SW480 (cell line): ENCODE measurements at places on chromosomes 3 and 15.

- no peak for DNase-seq
Measured at GRCh38 chr3:41751597-41751996, 210.3 kb downstream of the ULK4 start.

- DNase-seq = no peak
Measured at GRCh38 chr3:145807990-145808389, 353.0 kb downstream of the PLOD2 start.

- DNase-seq = peak; percentile 36
Measured at GRCh38 chr15:55791551-55792400, 48.8 kb upstream of the PRTG start.

GRCh38 chr15:99282586-99282985 is 31.3 kb downstream of the LRRC28 start:
- no peak for DNase-seq

DNA sequence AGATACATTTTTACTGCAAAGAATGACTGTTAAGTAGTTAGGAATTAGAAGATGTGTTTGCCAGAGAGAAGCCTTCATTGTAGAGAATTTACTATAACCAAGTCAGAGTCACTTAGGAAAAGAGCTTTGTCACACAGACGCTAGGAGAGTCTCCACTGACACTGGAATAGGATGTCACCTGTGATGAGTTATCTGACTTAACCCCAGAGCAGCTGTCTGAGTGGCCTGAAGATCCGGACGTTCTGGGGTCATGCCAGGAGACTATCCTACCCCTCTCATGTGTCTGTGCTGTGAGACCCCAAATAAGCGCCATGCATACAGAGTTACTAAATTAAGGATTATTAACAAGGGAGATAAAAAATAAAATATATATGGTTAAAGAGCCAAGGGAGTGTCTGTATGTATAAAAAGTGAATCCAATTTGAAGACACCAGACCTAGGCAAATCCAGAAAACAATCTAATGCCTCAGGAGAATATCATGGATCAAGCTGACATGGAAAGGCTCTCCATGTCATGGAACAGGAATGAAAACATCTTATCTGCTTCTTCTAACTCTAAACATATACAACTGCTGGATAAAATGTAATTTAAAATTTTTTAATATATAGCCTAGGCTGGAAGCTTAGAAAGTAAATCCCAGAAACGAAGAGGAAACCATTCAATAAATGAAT is 43.5 kb downstream of the ITGB5 start:
- no peak for DNase-seq

- no peak for DNase-seq
Measured at GRCh38 chr3:11733914-11734313, 90.2 kb upstream of the VGLL4 start.

GRCh38 chr3:45940004-45940780 is 3.1 kb upstream of the CXCR6 start:
- no peak for DNase-seq

- DNase-seq = no peak
Measured at GRCh38 chr3:22537560-22537959, 665.6 kb upstream of the UBE2E2 start.
